ENCODE measurements at places on chromosomes 11 and 22.
A peak's percentile ranks its signal among the peaks of the same experiment; 100 is the strongest.

DNA sequence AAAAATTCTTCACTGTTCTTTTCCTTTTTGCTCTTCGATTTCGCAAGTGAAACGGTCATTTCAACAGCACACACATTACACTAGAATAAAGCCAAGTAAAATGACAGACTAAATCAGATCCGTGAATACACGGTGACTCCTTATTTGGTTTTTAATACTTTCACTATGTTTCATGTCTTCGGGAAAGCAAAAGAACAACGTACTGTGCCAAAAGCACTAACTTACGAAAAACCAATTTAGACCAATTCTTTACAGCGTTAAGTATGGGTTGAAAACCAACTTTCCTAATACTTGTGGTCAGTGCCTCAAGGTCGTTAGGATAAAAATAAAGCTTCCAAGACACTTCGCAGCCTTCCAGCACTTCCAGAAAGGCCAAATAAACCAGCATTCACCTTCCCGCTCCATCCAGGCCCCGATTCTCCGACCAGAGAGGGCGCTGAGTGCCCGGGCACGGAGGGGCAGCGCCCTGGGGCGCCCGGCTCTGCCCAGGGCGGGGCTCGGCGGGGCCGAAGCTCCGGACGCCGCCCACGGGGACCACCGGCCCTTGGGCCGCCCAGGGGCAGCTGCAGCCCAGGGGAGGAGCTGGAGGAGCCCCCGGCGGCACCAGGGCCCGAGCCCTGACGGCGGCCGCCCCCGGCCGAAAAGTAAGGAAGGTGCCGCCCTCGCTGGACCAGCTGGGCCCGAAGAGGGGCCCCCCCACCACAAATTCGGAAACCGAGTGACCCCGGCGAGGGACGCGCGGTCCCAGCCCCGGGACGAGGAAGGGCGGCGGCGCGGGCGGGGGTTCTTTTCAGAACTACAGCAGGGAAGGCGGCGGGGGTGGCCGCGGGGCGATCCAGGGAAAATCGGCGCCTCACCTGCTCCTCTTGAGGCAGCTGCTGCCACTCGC is 499 bp downstream of the ATL3 start:
- peak; percentile 12 for DNase-seq

DNA sequence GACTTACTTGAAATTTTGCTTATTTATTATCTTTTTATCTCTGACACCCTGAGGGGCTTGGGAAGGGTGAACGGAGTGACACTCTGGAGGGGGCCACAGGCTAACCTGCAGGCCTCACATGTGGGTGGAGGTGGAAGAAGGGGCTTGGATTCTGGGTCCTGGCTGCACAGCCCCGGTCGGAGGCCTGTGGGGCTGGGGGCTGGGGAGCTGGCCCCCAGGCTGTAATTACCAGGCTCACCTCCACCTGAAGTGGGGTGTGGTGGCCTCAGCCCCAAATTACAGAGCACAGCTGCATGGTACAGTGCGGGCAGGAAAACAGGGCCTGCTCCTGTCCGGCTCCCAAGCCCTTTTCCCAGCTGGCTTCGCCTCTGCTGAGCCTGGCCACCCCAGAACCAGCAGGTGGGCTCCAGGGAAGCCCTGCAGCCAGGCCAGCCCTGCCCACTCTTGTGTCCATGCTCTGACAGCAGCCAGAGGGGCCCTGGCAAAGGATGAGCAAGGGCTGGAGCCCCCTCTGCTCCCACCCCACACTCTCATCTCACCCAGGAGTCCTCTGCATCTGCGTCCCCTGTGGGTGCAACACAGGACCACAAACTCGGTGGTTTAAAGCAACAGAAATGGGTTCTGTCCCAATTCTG is 48.0 kb downstream of the IGF2 start:
- no peak for DNase-seq

DNA sequence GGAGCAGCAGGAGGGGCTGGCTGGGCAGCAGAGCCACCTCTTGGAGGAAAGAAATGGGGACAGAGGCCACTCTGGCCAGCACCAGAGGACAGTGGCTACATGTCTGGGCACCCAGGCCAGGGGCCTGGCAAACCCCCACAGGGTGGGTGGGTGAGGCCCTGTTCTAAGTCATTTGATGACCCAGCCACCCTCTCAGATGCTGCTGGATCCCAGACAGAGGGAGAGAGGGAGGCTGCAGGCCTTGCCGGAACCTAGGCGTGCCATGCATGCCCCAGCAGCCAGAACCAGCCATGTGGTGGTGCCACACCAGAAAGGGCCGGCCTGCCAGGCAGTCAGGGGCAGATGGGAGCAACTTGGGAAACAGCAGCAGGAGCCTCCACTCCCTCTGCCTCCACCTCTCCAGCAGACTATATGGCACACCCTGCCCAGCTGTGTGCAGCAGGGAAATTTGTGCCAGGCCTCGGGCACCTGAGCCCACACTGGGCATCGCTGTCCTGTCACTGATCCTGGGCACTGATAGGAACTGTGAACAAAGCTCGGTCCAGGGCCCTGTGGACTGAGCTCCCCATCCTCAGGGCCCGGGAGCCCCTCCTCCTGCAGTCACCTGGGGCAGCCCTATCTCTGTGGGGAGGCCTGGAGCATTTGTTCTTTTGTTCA is 45.2 kb downstream of the RTN4R start:
- no peak for DNase-seq

- DNase-seq = peak; percentile 24
Observed at GRCh38 chr11:84437071-84437980, 1151.2 kb upstream of the CCDC90B start.

GRCh38 chr11:79382301-79383050 is 58.4 kb downstream of the TENM4 start:
- DNase-seq = no peak

- peak; percentile 66 for DNase-seq
Observed at GRCh38 chr11:45267652-45268299, 18.4 kb downstream of the SYT13 start.

GRCh38 chr11:125075900-125076317 is 12.8 kb downstream of the SLC37A2 start:
- no peak for DNase-seq

DNA sequence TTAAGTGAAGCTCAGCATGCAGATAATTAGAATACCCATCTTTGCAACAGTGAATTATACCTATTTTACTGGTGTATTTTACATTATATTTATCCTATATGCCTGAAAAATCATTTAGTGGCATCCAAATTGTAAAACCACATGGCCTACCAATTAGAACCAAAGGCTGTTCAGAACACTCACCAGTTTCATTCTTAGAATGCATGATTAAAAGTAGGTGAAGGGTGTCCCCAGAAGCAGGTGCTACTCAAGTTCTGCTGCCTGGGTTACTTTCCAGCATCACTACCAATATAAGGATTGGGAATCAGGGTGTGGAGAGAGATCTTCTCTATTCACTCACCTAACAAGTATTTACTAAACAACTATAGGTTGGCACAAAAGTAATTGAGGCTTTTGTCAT is 103.3 kb downstream of the SGSM3 start:
- no peak for DNase-seq

- no peak for DNase-seq
Observed at GRCh38 chr11:104259121-104259610, 95.2 kb upstream of the PDGFD start.

GRCh38 chr11:75345455-75346160 is 5.9 kb downstream of the ARRB1 start:
- DNase-seq = no peak

DNA sequence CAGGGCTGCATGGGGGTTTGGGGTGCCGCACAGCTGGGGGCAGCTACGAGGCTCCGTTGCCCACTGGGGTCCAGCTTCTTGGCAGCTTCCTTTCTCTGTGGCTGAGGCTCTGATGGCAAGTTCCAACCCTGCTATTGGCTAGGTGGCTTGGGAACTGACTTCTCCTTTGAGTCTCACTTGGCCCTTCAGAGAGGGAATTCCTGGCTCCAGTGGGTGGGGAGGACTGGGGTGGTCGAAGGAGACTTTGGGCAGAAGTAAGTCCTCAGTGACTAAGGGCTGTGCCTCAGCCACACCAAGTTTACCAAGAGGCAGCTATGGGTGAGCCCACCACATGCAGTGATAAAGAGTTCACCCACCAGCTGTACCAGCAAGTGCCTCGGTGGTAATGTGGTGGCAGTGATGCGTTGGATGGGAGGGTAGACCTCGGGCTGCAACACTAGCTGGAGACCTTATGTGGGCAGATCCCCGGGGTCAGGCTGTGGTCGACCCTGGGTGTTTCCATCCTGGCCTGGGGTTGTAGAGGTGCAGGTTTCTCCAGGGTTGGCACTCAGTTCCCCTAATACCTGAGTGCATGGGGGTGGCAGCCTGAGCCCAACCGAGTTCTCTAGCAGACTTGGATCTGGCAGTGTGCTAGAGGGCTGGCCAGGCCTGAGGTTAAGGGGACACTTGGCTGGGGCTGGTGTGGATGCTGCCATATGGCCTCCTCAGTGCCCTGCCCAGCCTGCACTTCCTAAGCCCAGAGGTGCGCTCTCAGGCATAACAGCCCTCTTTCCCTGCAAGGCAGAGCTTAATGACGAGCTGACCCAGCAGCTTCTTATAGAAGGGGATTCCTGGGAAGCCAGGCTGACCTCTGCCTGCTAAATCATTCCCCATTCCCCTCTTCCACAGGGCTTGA is 197.0 kb upstream of the CADM1 start:
- DNase-seq = no peak

DNA sequence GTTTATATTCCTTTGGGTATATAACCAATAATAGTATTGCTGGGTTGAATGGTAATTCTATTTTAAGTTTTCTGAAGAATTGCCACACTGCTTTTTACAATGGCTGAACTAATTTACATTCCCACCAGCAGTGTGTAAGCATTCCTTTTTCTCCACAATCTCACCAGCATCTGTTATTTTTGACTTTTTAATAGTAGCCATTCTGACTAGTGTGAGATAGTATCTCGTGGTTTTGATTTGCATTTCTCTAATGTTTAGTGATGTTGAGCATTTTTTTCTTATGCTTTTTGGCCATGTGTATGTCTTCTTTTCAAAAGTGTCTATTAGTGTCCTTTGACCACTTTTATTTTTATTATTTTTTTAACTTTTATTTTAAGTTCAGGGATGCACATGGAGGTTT is 275.3 kb downstream of the METTL15 start:
- no peak for DNase-seq

DNA sequence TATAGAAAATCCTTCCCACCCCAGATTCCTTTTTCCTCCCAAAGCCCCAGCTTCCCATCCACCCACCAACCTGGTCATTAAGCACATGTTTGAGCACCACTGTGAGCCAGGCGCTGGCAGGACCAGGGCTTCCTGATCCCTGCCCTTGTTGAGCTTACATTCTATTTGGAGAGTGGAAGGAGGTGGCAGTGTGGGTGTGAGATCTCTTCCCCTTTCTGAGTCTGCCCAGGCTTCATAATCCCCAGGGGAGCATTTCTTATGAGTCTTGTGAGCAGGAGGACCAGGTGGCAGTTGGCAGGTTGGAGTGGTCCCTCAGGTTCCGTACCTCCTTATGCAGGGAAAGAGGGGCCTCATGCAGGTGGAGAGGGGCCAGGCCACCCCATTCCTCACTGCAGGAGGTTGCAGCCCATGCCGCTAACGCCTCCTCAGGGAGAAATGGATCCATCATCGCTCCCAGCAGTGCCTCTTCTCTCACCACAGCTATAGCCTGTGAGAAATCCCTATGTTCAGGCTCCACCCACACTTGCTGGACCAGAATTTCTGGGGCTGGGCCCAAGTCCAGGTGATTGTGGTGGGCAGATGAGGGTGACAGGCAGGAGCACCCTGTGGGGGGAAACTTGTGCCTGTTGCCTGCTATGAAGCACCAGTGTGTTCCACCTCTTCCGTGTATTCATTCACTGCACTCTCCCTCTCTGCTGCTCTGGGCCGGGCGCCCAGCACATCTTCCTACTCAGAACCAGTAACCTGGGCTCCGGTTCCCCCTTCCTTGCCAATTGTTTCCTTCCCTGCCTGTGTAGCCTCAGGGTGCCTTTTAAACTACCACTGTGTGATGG is 23.5 kb downstream of the UBE2L3 start:
- no peak for DNase-seq

DNA sequence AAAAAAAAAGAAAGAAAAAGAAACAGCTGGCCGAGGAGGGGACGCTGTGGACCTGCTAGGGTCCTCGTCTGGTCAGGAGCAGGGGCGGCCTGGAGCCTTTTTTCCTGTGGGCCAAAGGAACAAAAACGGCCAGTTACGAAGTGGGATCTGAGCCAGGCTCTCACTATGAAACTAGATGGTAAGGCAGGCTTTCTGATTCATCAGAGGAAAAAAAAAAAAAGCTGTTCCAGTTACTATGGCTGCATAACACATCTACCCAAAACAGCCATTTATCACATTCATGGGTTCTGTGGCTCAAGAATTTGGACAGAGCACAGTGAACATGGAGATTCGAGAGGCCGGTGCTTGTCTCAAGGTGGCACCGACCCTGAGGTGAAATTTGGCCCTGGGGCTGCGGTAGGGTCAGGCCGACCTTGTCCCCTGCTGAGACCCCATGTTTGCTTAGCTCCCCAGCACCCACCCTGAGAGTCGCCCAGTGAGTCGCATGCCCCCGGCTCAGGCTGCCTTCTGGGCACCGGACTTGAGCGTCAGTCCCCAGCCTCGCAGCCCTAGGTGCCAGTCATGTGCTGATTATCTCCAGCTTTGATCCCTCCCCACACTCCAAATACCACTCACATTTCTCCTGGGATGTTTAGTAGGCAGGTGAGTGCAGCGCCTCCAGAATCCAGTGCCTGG is 34.2 kb downstream of the MRGPRD start:
- DNase-seq = no peak

DNA sequence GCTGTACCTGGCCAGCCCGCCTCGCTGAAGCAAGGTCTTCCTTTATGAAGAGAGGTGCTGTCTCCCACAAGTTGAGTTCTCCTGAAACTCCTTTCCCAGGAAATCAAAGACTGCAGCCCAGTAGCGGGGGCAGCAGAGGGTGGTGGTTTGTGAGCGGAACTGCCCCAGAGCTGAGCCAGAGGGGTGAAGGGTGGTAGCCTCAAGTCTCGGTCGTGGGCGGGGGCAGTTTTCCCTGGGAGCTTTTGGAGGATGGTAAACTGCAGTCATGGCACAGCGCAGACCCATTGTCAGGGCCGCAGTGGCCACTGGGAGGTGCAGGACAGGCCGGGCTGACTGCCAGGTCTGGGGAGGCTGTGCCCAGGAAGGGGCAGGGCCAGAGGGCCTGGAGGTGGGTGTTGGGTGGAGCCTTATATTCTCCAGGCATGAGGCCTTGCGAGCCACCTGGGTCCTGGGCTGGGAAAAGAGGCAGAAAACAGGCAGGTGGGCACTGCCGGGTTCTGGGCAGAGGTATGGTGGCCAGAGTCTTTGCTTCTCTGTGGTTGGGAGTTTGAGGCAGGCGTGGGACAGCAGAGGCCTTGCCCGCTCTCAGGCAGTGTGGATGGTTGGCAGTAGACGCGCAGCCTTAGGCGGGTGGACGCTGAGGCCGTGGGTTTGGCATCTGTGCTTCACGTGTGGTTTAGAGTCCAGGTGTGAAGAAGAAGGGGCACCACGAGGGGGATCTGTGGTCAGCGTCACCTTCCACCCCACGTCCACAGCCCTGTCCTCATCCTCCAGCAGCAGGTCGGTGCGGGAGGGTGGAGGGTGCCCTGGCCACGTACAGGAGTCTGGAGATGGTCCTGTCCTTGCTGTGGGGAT is 1176.4 kb downstream of the BRD1 start:
- DNase-seq = no peak

GRCh38 chr11:91786097-91786496 is 438.5 kb upstream of the FAT3 start:
- no peak for DNase-seq

GRCh38 chr22:39471381-39472141 is 14.7 kb downstream of the MGAT3 start:
- DNase-seq = no peak

GRCh38 chr22:50044485-50045118 is 13.5 kb downstream of the TTLL8 start:
- DNase-seq = no peak

Data from NCI-H748 treated with DMSO at 0.1 percent for 48 hours (cell line).